ENCODE measurements at places on chromosomes 6 and 20. TPM values are rescaled to one million over a fixed set of nuclear protein-coding genes. Genes with fewer than 3 reads are reported as not detected.

Gene NKAIN2
- polyA plus RNA-seq = 0.07 TPM

Gene MGME1
- polyA plus RNA-seq = 5.4 TPM

Gene ZC2HC1B
- polyA plus RNA-seq = 0.07 TPM

Gene NFATC2
- 6.8 TPM for polyA plus RNA-seq

Gene RUNX2
- polyA plus RNA-seq = 0.34 TPM

Gene GABRR2
- 0.26 TPM for polyA plus RNA-seq

Gene SIRPG
- polyA plus RNA-seq = 0.56 TPM

Gene WFDC12
- polyA plus RNA-seq = not detected

Gene SOX12
- 2.4 TPM for polyA plus RNA-seq

Gene TCP11
- polyA plus RNA-seq = 0.04 TPM

Gene NINL
- 2.9 TPM for polyA plus RNA-seq

Gene ADGRG6
- polyA plus RNA-seq = 1.3 TPM

Gene TRIM15
- polyA plus RNA-seq = not detected

Gene FOXQ1
- 0.34 TPM for polyA plus RNA-seq

Gene SYNGAP1
- 4.2 TPM for polyA plus RNA-seq

Gene SPEF1
- not detected for polyA plus RNA-seq

Gene DDO
- 2.4 TPM for polyA plus RNA-seq

Gene OLIG3
- polyA plus RNA-seq = not detected

Gene SLC35B2
- 26.7 TPM for polyA plus RNA-seq

Gene GNMT
- 0.34 TPM for polyA plus RNA-seq

Gene OOEP
- 0.27 TPM for polyA plus RNA-seq

Gene NKX2-2
- 3.9 TPM for polyA plus RNA-seq

Gene SPAG4
- polyA plus RNA-seq = 45.5 TPM
